ENCODE measurements at places on chromosomes 3 and 15. TPM values are rescaled to one million over a fixed set of nuclear protein-coding genes. Genes with fewer than 3 reads are reported as not detected.

- DNase-seq: no peak
- H3K27ac ChIP-seq: peak overlapping the region; percentile 13
- peaks cover 27% of the 10 kb centered on the region for H3K27me3 ChIP-seq
- no peak overlapping the region for H3K4me3 ChIP-seq
Observed at GRCh38 chr3:72448375-72448823, 399.8 kb downstream of the SHQ1 start.

GRCh38 chr15:75483961-75484360 is 32.5 kb upstream of the SIN3A start:
- H3K36me3 ChIP-seq: peaks cover 5% of the 10 kb centered on the region
- no peaks in the 10 kb centered on the region for H3K27me3 ChIP-seq
- no peak for DNase-seq
- no peaks in the 10 kb centered on the region for H3K4me1 ChIP-seq

DNA sequence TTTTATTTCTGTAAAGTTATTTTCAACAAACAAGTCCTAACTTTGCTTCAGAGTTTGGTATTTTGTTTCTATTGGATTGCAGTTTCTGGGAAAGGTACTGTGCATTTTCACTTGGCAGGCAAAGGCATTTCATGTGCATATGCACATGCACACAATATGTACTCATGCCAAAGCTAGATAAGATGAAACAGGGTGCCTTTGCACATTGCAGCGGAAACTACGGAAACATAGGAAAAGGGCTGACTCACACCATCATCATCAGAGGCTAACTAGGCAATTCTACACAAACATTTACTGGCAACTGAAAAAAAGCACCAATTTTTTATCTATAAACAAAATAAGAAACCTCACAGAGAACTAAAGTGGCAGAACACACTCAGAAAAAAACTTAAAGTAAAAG is 550.6 kb upstream of the NECTIN3 start:
- H3K27ac ChIP-seq: no peak overlapping the region
- H3K36me3 ChIP-seq: no peaks in the 10 kb centered on the region
- peaks cover 7% of the 10 kb centered on the region for H3K27me3 ChIP-seq
- no peaks in the 10 kb centered on the region for H3K4me1 ChIP-seq
- no peak overlapping the region for H3K4me3 ChIP-seq

GRCh38 chr3:80465746-80466145 is 697.9 kb upstream of the ROBO1 start:
- DNase-seq: no peak
- H3K36me3 ChIP-seq: no peaks in the 10 kb centered on the region
- no peak overlapping the region for H3K27ac ChIP-seq
- H3K27me3 ChIP-seq: no peaks in the 10 kb centered on the region
- H3K4me3 ChIP-seq: no peak overlapping the region

- no peak overlapping the region for H3K27ac ChIP-seq
- H3K4me1 ChIP-seq: no peaks in the 10 kb centered on the region
- no peaks in the 10 kb centered on the region for H3K36me3 ChIP-seq
Observed at GRCh38 chr15:51025454-51025846, 69.3 kb downstream of the TNFAIP8L3 start.

DNA sequence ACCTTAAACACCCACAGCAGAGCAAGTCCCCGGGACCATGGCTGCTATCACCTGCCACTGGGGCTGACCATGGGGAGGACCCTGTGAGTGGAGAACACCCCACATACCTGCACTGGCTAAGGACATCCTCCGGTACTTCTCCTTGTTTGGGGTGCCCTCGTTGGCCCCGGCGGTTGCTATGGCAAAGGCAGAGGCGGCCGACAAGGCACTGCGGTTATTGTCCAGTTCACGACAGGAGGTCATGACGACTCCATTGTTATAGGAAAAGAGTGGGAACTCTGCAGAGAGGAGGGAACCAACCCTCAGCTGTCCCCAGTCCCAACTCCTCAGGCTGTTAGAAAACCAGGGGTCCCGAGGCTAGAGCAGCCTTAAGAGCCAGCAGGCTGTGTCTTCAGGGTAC is 54.8 kb upstream of the CTSH start:
- no peak overlapping the region for H3K27ac ChIP-seq
- peaks cover 8% of the 10 kb centered on the region for H3K4me1 ChIP-seq

- H3K4me3 ChIP-seq: no peak overlapping the region
- peaks cover 5% of the 10 kb centered on the region for H3K27me3 ChIP-seq
- DNase-seq: no peak
- H3K4me1 ChIP-seq: peaks cover 9% of the 10 kb centered on the region
- H3K36me3 ChIP-seq: no peaks in the 10 kb centered on the region
Observed at GRCh38 chr15:64146520-64146884, 5.0 kb upstream of the SNX22 start.

GRCh38 chr15:66424963-66425612 is 38.4 kb downstream of the MAP2K1 start:
- no peak for DNase-seq
- H3K27ac ChIP-seq: no peak overlapping the region
- peaks cover 33% of the 10 kb centered on the region for H3K36me3 ChIP-seq
- H3K4me3 ChIP-seq: no peak overlapping the region
- H3K27me3 ChIP-seq: no peaks in the 10 kb centered on the region

The HRG gene
- not detected for total RNA-seq

The CRBN gene
- 37.7 TPM for total RNA-seq

The LRTM1 gene
- total RNA-seq: not detected

All from activated naive CD8-positive, alpha-beta T cell treated with anti-CD3 and anti-CD28 coated beads for 36 hours (primary cell).